ENCODE measurements at places on chromosomes 3 and 15.

DNA sequence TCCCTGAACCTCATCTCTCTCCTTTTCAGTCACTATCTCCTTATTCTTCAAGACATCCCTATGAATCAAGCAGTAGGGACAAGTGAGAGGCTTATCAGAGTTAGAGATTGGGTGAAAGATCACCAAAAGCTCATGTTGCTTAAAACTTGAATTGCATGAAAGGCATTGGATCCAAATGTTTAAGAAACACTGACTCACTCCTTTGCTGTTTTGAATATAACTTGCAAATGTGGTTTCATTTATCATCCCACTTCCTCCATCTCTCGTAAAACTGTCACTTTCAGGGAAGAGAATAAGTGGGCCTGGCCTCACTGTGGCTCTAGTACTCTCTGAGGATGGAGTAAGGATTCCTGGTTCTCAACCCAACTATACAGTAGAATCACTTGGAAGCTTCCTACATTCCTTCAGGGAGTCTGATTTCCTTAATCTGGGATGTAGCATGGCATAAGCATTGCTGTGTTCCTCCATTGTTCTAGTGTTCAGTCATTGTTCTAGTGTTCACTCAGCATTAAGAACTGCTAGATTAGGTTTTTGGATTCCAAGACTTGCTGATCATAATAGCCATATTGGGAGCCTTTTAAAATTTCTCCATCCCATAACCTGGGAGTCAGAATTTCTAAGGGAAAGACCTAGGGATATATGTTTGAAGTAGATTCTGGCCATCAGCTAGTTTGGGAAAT, 171.8 kb downstream of the TMEM108 start:
- DNase-seq: no peak

- no peak for DNase-seq
Observed at GRCh38 chr3:129010310-129010956, 9.3 kb downstream of the EFCC1 start.

DNA sequence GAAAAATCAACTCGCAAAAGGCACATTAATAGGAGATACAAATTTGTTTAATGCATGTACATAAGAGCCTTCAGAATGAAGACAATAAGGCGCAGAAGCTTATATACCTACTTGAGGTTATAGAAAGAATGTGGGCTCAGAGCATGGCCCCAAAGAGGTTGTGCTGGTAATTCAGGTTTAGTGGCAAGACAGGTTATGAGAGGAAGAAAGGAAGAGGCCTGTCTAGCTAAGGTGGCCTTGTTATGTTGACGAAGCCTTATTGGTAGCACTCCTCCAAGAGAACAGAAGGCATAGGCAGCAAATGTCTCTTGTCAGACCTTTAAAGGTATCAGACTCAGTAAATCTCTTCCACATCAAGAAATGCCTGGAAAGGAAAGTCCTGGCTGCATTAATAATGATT, 290.8 kb downstream of the MCTP2 start:
- no peak for DNase-seq

GRCh38 chr3:36969540-36970432, 23.1 kb downstream of the EPM2AIP1 start:
- no peak for DNase-seq

DNA sequence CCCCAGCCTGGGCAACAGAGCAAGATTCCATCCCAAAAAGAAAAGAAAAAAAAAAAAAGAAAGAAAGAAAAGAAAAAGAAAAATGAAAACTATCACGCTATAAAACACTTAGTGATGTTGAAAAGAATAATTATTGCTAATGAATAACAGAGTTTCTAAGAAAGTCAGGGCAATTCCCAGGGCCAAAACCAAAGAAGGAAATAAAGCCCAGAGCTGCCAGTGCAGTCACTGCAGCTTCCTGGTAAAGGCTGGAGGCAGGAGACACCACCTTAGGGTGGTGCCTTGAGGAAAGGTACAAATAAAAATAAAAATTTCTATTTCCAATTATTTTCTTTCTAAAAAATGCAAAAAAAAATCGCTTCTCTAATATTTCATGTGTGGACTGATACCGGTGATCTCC, 19.7 kb upstream of the UACA start:
- no peak for DNase-seq

GRCh38 chr3:187019542-187020072, 89.3 kb downstream of the ST6GAL1 start:
- no peak for DNase-seq

GRCh38 chr3:58044691-58045483, 36.7 kb downstream of the FLNB start:
- no peak for DNase-seq

DNA sequence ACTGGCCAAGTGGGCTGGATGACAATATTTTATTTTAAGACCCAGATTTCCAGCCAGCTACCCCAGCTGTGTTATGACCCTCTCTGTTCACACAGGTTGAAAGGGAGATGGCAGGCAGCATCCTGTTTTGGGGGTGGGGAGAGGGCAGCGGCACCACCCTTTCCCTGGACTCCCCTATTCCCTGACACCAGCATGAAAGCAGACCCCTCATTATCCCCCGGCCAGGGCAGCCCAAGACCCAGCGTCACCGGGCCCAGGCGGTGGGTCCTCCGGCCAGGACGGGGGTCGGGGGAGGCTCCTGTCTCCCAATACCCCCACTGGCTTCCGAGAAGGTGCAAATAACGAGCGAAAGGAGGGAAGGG, 127.6 kb upstream of the MEF2A start:
- DNase-seq: no peak

- DNase-seq: no peak
Observed at GRCh38 chr3:194325424-194326153, 25.5 kb downstream of the CPN2 start.

GRCh38 chr3:26731843-26732242, 109.3 kb downstream of the LRRC3B start:
- DNase-seq: no peak

DNA sequence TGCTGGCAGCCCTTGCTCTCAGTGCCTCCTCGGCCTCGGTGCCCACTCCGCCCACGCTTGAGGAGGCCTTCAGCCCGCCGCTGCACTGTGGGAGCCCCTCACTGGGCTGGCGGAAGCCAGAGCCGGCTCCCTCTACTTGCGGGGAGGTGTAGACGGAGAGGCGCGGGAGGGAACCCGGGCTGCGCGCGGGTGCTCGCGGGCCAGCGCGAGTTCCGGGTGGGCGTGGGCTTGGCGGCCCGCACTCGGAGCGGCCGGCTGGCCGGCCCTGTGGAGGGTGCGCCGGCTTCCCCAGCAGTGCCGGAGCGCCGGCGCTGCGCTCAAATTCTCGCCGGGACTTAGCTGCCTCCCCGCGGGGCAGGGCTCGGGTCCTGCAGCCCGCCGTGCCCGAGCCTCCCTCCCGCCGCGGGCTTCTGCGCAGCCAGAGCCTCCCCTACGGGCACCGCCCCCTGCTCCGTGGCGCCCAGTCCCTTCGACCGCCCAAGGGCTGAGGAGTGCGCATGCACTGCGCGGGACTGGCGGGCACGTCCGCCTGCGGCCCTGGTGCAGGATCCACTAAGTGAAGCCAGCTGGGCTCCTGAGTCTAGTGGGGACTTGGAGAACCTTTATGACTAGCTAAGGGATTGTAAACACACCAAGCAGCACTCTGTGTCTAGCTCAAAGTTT, 231.5 kb downstream of the EFHB start:
- no peak for DNase-seq

- DNase-seq: no peak
Observed at GRCh38 chr3:159126261-159127020, 324.6 kb downstream of the MFSD1 start.

DNA sequence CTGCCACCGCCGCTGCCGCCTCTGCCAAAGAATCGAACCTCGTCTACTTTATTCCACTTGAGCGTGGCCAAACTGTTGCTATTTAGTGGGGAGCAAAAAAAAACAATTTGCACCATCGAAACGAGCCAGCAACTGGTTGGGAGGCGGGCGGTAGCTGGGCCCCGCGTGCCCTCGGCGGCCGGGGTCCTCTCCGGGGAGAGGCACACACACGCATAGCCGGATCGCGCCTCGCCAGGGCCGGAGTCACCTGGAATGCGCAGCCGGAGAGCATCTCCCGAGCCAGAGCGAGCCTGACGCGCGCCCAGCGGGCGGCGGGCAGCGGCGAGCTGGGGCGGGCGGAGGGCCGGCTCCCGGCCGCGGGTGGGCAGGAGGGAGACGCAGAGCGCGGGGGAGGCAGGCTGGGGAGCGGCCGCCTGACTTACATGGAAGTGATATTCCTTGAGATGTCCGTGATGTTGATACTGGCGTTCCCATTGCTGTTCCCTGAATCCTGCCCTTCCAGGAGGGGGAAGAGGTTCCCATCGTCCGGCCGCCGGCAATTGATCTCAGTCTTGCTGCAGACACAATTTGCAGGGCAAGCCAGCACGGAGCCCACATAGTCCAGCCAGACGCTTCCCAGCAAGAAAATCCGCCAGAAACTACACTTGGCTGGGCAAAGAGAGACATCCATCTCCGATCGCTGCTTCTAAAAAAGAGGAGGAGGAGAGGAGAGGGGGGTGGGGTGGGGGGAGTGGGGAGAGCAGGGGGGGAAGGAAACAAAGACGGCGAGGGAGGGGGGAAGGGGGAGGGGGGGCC, 858 bp downstream of the NTRK3 start:
- DNase-seq: peak; percentile 5
